ENCODE measurements at places on chromosomes 1 and 21.

- DNase-seq, result no peak
Observed at GRCh38 chr1:28159680-28160079, 16.8 kb downstream of the PTAFR start.

GRCh38 chr1:206636671-206637070, 1.3 kb downstream of the DYRK3 start:
- DNase-seq, result no peak

GRCh38 chr1:170155055-170155454, 9.3 kb downstream of the NTMT2 start:
- DNase-seq, result no peak

GRCh38 chr1:223244366-223245103, 101.5 kb upstream of the TLR5 start:
- DNase-seq, result no peak

- no peak for DNase-seq
Observed at GRCh38 chr1:158932171-158932570, 819 bp downstream of the PYHIN1 start.

DNA sequence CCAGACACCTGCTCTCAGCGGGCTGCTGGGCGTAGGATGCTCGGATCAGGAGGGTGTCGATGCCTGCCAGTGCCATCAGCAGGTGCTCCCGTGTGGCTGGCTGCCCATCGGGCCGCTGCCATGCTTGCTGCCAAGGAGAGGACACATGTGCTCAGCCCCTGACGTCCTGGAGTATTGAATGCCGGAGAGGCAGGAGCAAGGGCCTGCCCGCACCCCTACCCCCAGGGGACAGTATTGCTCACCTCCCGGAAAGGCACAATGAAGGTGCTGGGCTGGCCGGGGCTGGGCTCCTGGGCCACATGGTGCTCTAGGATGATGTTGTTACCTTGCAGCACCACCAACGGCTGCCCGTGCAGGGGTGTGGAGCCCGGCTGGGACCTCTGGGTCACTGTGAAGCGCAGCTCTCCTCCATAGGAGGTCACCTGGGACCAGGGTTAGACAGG, 61.5 kb downstream of the HSPG2 start:
- no peak for DNase-seq
